ENCODE measurements at places on chromosomes 7 and 10. TPM values are rescaled to one million over a fixed set of nuclear protein-coding genes. Genes with fewer than 3 reads are reported as not detected.

DNA sequence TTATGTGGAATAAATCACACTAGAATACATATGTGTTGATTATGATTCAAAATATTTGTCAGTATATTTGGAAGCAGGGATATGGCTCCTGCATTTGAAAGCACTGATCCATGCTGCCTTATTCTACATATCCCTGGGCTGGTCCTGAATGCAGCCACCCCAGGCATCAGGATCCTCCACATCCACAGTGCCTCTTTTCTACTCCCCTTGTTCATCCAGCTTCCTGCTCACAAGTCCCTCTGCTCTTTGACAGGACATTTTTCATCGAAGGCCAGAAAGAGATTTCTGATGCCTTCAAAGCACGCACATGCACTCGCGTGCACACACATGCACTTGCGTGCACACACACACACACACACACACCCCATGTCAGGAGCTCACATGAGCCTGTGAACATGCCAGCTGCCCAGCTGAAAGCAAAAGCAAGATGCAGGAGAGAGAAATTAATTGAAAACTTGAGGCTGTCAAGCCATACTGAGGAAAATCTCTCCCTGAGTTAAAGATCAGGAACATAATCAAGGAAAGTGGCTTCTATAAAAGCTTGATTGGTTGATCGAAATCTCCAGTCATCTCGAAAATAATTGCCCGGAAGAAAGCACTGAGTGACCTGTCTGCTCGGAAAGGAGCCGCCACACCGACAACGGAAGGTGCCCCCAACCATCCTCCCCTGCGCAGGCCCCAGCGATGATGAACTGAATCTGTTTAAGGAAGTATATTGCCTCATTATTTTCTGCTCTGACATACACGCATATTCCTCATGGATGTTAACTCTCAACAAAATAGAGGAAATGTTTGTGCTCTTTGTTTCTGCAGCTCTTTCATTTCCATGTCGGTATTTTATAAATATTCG is 104.0 kb upstream of the ARID5B start:
- H3K4me3 ChIP-seq: no peak overlapping the region
- no peak for DNase-seq
- H3K4me1 ChIP-seq: no peaks in the 10 kb centered on the region
- no peak overlapping the region for H3K27ac ChIP-seq

The TCF7L2 gene
- total RNA-seq: 14.8 TPM

The VSIR gene
- total RNA-seq: 10.1 TPM

- H3K27ac ChIP-seq: no peak overlapping the region
- DNase-seq: no peak
- no peaks in the 10 kb centered on the region for H3K36me3 ChIP-seq
- no peaks in the 10 kb centered on the region for H3K4me1 ChIP-seq
- no peak overlapping the region for H3K4me3 ChIP-seq
These were observed 417.1 kb downstream of the MAGI2 start for GRCh38 chr7:79036356-79036755.

- H3K36me3 ChIP-seq: no peaks in the 10 kb centered on the region
- DNase-seq: no peak
- peak overlapping the region; percentile 15 for H3K27ac ChIP-seq
- H3K4me1 ChIP-seq: peaks cover 9% of the 10 kb centered on the region
- H3K4me3 ChIP-seq: no peak overlapping the region
These were observed 87.2 kb downstream of the MDFIC start for GRCh38 chr7:115009139-115009538.

The IFIT1B gene
- not detected for total RNA-seq

- no peak overlapping the region for H3K27ac ChIP-seq
- H3K36me3 ChIP-seq: no peaks in the 10 kb centered on the region
- H3K27me3 ChIP-seq: no peaks in the 10 kb centered on the region
- H3K4me1 ChIP-seq: no peaks in the 10 kb centered on the region
These were observed 39.4 kb downstream of the ADRA2A start for GRCh38 chr10:111116211-111116610.

The C7orf33 gene
- total RNA-seq: not detected

The CDNF gene
- total RNA-seq: 7.6 TPM

GRCh38 chr10:66799474-66799873 is 126.4 kb upstream of the LRRTM3 start:
- no peak overlapping the region for H3K4me3 ChIP-seq
- no peak overlapping the region for H3K27ac ChIP-seq
- H3K4me1 ChIP-seq: no peaks in the 10 kb centered on the region
- no peak for DNase-seq

DNA sequence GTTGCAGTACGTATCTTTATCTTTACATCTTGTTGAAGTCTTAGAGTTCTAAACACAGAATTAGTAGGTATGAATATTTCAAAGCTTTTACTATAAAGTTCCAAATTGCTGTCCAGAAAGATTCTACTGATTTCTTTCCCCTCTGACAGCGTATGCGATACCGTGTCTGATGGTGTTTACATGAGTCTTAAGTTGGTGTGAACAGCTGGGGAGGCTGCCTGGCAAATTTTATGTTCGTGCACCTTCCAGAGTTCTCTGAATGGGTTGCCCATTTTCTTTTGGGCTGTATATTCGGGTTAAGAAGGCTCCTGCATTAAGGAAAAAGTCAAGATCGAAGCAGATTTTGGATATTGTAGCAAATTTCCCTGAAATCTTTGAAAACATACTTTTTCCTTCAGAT is 8.3 kb downstream of the MDH2 start:
- no peaks in the 10 kb centered on the region for H3K36me3 ChIP-seq
- no peaks in the 10 kb centered on the region for H3K27me3 ChIP-seq
- DNase-seq: no peak
- no peak overlapping the region for H3K27ac ChIP-seq
- no peak overlapping the region for H3K4me3 ChIP-seq

The SKAP2 gene
- total RNA-seq: 13.5 TPM

- no peaks in the 10 kb centered on the region for H3K27me3 ChIP-seq
- no peaks in the 10 kb centered on the region for H3K36me3 ChIP-seq
- H3K4me1 ChIP-seq: no peaks in the 10 kb centered on the region
- no peak overlapping the region for H3K27ac ChIP-seq
- no peak overlapping the region for H3K4me3 ChIP-seq
These were observed 97.2 kb downstream of the SLC25A13 start for GRCh38 chr7:96224685-96225084.

DNA sequence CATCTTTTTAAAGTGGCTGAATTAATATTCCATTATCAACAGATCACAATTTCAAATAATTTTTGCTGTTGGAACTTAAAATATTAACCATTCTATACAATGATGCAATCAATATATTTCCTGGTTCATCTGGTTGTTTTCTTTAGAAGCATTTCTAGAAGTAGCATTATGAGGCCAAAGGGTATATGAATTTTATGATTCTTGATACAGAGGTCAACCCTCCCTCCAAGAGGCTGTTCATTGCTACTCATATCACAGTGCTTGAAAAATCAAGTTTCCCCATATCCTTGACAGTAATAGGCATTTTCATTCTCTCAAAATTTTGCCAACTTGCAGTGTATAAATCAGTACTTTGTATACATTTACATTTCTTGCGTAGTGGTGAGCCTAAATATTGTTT is 312.6 kb downstream of the BMPER start:
- no peaks in the 10 kb centered on the region for H3K36me3 ChIP-seq
- no peaks in the 10 kb centered on the region for H3K4me1 ChIP-seq
- H3K4me3 ChIP-seq: no peak overlapping the region

GRCh38 chr7:27491534-27491933 is 171.1 kb downstream of the HIBADH start:
- H3K27ac ChIP-seq: no peak overlapping the region
- H3K4me3 ChIP-seq: no peak overlapping the region
- H3K27me3 ChIP-seq: no peaks in the 10 kb centered on the region
- H3K4me1 ChIP-seq: no peaks in the 10 kb centered on the region

DNA sequence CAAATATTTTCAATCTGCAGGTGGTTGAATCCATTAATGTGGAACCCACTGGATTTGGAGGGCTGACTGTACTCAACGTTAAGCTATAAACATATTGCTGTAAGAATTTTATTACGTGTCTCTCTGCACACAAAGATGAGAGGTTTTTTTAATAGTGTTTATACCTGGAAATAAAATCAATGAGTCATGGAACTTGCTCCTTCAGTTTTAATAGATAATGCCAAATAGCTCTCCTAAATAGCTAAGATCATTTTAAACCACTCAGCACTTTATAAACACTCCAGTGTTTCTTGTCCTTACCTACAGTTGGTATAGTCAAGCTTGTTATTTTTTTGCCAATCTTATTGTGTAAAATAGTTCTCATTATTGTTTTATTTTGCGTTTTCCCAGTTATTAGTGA is 455.6 kb upstream of the FZD8 start:
- no peak for DNase-seq
- no peak overlapping the region for H3K4me3 ChIP-seq
- H3K4me1 ChIP-seq: no peaks in the 10 kb centered on the region
- no peaks in the 10 kb centered on the region for H3K27me3 ChIP-seq

DNA sequence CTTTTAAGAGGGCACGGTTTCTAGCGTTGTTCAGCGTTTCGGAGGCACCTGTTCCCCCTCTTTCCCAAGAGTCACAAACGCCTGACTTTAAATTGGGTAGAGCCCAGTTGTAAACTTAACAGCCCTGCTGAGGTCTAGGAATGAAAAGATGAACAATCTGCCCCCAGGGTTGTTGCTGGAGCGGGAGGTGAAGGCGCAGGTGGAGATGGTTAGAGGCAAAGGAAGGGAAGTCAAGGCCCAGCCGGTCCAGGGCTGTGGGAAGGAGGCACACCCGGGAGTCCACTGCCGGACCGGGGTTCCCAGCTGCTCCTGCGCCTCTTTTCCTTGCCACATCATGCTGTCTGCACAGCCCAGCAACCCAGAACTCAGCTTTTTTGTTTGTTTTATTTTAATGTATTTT is 770 bp downstream of the PRXL2A start:
- peak overlapping the region; percentile 95 for H3K4me3 ChIP-seq
- H3K27ac ChIP-seq: peak overlapping the region; percentile 94
- no peaks in the 10 kb centered on the region for H3K27me3 ChIP-seq

GRCh38 chr10:34938399-34938670 is 123.2 kb upstream of the PARD3 start:
- DNase-seq: no peak
- H3K4me1 ChIP-seq: no peaks in the 10 kb centered on the region
- H3K27me3 ChIP-seq: no peaks in the 10 kb centered on the region
- H3K4me3 ChIP-seq: no peak overlapping the region
- H3K36me3 ChIP-seq: no peaks in the 10 kb centered on the region
- H3K27ac ChIP-seq: no peak overlapping the region

GRCh38 chr10:88008866-88009470 is 145.5 kb downstream of the PTEN start:
- DNase-seq: no peak
- no peaks in the 10 kb centered on the region for H3K4me1 ChIP-seq
- H3K36me3 ChIP-seq: no peaks in the 10 kb centered on the region
- H3K27ac ChIP-seq: no peak overlapping the region
- H3K4me3 ChIP-seq: no peak overlapping the region

DNA sequence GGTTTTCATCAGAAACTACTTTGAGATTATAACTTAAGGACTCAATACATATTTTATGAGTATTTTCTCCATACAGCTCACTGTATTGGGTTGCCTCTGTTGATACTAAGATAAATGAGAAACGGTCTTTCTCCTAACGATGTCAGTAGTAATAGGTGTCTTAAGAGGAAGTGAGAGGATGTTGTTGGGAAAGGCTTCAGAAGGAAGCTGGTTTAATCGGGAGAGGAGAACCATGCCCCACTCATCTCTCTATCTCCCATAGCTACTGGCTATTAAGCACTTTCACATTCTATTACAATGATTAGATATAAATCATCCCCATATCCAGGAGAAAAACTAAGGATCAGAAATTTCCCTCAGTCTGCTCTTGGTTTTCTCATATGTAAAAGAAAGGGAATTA is 2.0 kb downstream of the CLEC5A start:
- no peaks in the 10 kb centered on the region for H3K36me3 ChIP-seq
- no peak for DNase-seq
- no peak overlapping the region for H3K4me3 ChIP-seq
- H3K27me3 ChIP-seq: no peaks in the 10 kb centered on the region
- H3K4me1 ChIP-seq: no peaks in the 10 kb centered on the region

DNA sequence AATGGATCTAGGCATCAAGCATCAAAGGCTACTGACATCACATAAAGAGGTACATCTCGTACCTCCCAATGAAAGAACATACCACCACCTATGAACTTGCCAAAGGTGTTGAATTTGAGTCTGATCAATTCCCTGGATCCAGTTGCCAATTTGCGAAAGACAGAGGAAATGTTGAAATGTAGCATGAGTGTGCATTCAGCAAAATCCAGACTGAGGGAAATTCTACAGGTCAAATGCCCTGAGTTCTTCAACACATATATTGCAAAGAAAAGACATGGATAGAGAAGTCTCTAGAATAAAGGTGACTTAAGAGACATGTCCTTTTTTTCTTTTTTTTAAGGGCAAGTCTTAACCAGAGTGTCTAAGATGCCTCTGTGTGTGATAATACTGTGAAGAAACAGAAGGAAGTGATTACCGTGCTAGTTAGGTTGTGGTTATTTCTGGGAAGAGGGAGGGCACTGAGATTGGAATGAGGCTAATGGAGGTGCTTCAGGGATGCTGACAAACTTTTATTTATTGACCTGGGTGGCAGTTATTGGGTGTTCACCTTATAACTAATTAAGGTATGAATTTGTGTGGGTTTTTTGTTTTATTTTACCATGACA is 128.7 kb downstream of the SAMD9 start:
- no peak overlapping the region for H3K27ac ChIP-seq
- DNase-seq: no peak
- H3K27me3 ChIP-seq: no peaks in the 10 kb centered on the region
- H3K36me3 ChIP-seq: no peaks in the 10 kb centered on the region
- H3K4me1 ChIP-seq: no peaks in the 10 kb centered on the region

GRCh38 chr10:22479419-22479818 is 134.1 kb downstream of the SPAG6 start:
- peaks cover 19% of the 10 kb centered on the region for H3K4me1 ChIP-seq
- no peak overlapping the region for H3K4me3 ChIP-seq
- no peak overlapping the region for H3K27ac ChIP-seq
- H3K36me3 ChIP-seq: no peaks in the 10 kb centered on the region

The VAX1 gene
- not detected for total RNA-seq

All from hepatocyte (in vitro differentiated cells).